ENCODE measurements at places on chromosomes 11 and 22.
A peak's percentile ranks its signal among the peaks of the same experiment; 100 is the strongest.

- DNase-seq, result no peak
Observed at GRCh38 chr11:3002871-3003270, 10.7 kb upstream of the NAP1L4 start.

DNA sequence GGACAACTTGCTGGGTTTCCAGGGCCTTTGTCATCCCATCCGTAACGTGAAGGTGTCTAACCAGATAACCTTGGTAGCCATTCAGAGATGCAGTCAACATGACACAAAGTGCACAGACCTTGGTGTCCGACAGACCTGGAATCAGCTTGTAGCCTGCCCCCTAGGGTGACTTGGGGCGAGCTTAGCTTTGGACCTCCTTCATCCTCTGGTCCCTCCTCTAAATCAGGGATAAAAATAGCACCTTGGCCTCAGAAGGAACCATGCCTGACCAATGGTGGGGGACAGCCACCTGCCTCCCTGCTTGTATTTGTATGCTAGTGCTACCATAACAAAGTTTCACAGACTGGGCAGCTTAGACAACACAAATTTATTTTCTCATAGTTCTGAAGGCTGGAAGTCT lies 3.7 kb downstream of the SNRPD3 start:
- no peak for DNase-seq

DNA sequence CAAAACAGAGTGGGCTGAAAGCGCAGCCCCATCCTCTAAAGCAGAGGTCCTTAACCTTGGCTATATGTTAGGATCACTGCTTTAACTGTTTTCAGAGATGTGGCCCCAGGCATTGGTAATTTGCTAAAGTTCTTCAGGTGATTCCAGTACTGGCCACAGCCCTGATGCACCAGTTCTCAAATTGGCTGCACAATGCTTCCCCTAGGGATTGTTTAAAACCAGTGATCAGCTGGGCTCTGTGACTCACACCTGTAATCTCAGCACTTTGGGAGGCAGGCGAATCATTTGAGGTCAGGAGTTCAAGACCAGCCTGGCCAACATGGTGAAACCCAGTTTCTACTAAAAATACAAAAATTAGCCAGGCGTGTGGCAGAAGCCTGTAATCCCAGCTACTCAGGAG lies 8.4 kb upstream of the IRAG1 start:
- DNase-seq, result no peak

DNA sequence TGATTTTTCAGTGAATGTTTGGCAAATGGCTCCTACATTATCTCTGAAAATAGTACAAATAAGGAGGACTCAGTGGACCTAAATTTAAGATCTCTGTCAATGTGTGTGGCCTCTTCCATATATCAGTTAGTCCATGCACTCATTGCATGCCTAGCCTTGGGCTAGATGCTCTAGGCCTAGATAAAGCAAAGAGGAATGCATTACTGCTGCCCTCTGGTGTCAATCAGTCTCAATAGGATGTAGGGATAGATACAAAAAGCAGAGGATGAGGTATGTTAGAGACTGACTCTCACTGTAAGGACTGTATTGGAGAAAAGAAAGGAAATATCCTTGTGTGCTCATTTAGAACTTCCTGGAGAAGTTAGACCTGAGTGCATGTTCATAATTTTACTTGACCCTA lies 42.0 kb downstream of the MS4A2 start:
- peak; percentile 14 for DNase-seq

GRCh38 chr22:35476341-35476740 lies 64.3 kb upstream of the RASD2 start:
- no peak for DNase-seq

GRCh38 chr11:120908461-120909181 lies 115.3 kb upstream of the TBCEL start:
- DNase-seq, result no peak

DNA sequence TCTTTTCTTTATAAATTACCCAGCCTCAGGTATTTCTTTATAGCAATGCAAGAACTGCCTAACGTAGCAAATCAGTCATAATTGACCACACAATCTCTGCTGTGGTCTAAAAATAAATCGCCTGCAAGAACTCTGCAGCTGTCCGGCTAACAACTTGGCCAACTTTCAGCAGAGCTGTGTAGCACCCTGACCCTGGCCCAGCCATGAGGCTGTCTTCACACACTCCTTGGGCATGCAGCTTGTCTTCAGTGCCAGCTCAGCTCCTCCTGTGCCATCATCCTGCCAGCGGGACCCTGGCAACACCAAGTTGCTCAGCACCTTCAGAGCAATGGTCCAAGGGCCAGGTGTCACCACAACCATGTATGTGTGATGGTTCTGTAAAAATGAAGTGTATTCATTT lies 355.6 kb downstream of the OPCML start:
- DNase-seq, result no peak

GRCh38 chr11:6926208-6927029 lies at the start of gene ZNF215:
TSS of gene ZNF215 (plus strand) at chr11:6926426. CDS start at chr11:6932273, 5,847 bp downstream.
- peak; percentile 25 for DNase-seq

DNA sequence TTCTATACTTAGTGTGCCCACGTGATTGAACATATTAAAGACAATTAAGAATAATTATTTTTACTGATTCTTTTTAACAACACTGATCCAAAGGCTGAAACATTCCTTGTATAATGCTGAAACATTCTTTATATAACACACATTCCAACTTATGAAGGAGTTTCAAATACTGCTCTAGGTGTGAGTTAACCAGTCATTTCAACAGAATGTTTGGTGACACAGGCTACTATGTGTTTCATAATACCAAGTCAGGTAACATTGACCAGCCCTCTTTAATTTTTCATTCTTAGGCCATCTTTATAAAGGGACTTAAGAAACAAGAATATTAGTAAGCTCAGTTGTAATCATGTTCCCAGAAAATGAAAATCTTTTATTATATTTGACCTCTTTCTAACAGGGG lies 136.6 kb downstream of the ELP4 start:
- DNase-seq, result no peak

GRCh38 chr11:45617871-45618601 lies 47.4 kb downstream of the CHST1 start:
- DNase-seq, result no peak

DNA sequence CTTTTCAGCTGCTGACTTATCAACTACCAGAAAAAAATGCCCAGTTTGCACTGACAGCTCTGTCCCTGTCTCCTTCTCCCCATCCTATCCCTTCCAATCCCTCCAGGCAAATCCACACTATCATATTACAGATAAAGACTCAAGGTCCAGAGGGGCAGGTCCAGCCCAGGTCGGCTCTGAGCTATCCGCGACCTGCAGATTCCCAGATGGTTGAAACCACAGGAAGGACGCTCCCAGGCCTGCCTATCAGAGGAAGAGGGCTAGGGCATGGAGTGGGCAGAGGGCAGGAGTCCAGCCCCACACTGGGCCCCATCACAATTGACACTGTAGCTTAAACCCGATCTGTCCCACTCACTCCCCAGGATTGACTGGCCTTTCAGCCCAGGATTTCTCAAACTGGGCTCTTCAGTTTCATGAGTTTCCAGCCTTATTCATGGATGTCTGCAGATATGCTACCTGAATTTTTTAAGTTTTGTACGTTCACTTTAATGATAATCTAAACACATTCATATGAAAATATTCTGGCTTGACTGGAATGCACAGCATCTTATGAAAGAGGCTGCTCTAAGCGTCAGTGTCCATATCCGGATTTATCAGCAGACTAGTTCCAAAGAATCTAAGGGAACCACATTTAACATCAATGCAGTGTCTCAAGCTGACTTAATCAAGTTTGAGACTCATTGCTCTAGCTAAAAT lies 16.4 kb upstream of the FCHSD2 start:
- DNase-seq, result no peak

DNA sequence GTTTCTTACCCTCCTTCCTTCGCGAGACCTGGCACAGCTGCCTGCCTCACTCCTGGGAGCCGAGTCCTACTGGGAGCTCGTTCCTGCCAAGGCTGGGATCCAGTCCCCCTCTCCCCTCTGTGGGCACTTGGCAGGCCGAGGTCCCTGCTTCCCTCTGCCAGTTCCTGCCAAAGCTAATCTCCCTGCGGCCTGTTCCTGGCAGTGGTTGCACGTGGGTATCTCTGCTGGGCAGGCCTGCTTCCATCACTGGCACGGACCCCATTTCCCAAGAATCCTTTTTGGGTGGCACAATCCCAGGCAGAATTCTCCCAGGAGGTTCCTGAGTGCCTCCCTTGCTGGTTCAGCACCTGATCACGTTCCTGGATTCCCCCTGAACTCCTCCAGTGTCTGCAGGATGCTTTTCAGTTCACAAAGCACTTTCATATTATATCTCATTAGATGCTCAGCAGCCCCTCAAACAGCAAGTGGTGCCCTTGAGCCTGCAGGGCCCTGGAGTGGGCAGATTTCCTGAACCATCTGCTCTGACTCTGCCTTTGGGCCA lies 96.5 kb downstream of the RRM1 start:
- no peak for DNase-seq

- no peak for DNase-seq
Observed at GRCh38 chr11:102476812-102477211, 24.2 kb upstream of the TMEM123 start.

DNA sequence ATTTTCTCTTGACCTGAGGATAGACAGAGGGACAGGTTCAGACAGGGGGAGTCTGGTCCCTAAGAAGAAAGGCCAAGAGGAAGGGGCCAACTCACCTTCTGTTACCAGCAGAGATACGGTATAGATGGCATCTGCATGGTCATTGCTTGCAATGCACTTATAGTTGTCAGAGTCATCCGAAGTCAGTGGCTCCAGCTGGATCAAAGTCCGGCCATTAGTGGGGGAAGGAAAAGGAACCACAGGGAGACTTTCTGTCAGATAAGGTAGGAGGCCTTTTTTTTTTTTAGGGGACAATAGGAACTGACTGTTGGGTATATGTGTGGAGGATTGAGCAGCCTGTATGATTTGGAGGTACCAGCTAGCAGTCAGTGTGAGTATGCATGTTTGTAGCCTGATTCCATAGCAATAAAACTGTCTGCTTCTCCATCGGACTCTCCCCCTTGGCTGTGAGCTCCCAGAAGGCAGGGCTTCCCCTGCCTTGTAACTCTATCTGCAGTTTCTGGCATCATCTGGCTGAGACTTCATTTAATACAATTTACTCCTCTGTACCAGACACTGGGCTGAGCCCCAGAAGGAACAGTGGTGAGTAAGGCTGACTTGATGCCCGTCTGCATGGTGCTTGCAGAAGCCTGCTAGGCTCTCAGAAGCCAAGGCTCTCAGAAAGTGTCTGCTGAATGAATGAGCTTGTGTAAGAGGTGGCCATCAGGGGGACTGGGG lies 5.7 kb downstream of the IGSF22 start:
- no peak for DNase-seq

DNA sequence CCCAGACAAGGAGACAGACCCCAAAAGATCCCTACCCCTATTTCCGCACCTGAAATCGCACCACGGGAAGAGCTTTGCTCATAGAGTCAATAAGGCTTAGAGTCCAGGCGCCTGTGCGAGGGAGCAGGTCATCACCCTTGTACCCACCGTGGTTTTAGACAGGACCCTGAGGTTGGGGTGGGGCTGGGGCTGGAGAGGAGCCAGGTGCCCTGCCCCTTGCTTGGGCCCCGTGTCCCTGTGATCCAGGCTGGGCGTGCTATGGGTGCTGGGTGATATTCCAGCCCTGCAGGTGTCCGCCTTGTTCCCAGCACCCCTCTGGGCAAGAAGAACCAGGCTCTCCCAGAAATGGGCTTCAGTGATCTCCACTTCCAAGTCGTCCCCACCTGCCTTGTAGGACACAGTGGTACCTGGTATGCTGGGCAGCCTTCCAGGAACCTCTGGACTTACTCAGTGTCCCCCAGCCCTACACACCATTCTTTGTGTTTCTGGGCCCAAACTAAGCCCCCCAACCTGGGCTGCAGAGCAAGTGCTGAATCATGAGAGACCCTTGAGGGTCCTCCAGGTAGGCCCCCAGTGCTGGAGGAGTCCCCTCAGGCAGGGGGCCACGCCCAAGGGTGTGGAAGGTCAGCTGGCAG lies 4.5 kb downstream of the CD81 start:
- DNase-seq, result no peak

DNA sequence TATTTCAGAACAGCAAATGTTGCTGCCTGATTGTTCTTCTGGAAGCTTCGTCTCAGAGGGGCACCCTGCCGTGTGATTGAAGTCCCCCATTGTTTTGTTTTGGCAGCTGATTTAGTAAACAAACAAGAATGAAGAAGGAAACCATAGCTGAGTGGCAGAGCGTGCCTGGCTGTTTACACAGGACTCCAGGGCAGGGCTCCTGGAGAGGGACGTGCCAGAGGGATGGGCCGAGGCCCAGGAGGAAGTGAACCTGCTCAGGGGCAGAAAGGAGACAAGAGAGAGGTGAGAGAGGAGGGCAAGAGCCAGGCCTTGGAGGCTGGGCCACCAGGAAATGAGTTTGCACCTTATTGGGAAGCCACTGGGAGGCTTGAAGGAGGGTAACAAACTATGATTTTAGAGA lies 85.5 kb upstream of the B3GAT1 start:
- no peak for DNase-seq

GRCh38 chr11:72730737-72731136 lies 21.5 kb downstream of the ARAP1 start:
- DNase-seq, result no peak

GRCh38 chr11:17244046-17244445 lies 32.5 kb upstream of the NUCB2 start:
- DNase-seq, result no peak

DNA sequence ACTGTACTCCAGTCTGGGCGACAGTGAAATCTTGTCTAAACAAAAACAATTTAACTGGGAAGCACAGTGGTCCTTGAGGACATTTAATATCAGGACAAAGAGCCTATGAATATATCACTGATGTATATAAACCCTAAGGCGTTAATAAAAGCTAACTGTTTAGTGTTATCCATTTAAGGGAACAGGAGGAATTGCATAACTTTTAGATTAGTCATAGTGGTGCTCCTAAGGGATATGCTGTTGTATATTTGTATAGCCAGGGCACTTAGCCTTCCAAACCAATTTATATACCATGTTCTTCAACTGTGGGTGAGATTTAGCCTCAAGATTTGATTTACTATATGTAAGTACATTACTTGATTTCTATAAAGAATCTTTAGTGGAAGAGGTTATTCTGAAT lies 3.0 kb upstream of the CHEK1 start:
- DNase-seq, result no peak

DNA sequence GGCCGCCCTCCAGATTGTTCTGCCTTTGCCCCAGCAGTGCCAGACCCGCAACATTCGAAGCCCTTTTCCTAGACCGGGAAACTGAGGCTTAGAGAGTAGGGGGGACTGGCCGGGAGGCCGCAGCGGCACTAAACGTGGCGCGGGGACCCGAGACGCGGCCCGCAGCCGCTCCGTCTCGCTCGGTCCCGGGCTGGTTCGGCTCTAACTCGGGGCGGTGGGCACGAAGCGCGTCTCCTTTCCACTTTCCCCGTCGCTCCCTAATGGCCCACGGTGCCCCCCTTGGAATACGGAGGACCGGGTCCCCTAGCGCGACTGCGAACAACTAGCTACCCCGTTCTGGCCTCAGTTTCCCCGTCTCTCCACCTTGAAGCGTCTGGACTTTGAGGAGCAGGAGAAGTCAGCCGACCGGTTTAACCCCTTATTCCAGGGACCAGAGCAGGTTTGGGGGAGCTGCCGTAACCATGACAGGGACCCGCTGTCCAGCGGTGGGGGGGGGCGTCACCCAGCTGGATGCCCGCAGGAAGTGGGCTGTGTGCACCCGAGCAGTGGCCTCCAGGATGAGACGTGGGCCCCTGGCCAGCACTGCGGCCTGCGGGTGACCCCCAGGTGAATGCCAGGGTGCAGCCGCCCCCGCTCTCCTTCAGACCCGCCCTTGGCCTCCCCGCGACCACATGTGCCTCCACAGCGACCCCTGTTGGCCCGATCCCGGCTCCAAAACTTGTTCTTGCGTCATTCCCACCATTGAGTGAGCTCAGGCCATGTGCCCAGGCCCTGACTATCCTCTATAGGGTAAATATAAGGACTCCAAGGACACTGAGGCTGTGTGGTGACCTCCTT lies 1.1 kb downstream of the CDC42EP1 start:
- DNase-seq, result peak; percentile 85

GRCh38 chr22:26842103-26842502 lies 184.7 kb downstream of the MIAT start:
- DNase-seq, result no peak

Data from frontal cortex (tissue), 4 donors.